GOT3 (cell line): ENCODE measurements at places on chromosomes 5 and 9.

GRCh38 chr5:34977934-34978613 is 48.7 kb downstream of the DNAJC21 start:
- no peak for DNase-seq

DNA sequence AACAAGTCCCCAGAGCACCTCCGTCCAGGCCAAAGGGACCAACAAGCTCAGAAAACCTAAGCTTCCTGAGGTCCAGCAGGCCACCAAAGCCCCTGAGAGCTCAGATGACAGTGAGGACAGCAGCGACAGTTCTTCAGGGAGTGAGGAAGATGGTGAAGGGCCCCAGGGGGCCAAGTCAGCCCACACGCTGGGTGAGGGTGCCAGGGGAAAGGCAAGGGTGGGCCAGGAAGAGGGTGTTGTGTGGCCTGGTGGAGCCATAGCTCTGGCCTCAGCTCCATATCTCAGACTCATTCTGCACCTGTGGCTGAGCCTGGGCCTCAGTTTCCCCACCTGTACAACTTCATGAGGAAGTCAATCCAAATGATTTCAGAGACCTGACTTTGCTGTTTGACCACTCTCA is 20.7 kb downstream of the CD74 start:
- no peak for DNase-seq

- DNase-seq, result no peak
Observed at GRCh38 chr9:76665458-76665857, 98.8 kb upstream of the PCA3 start.

- no peak for DNase-seq
Observed at GRCh38 chr9:107929443-107929842, 439.9 kb upstream of the KLF4 start.

GRCh38 chr9:109893241-109893640 is 113.2 kb downstream of the PALM2AKAP2 start:
- DNase-seq, result no peak

DNA sequence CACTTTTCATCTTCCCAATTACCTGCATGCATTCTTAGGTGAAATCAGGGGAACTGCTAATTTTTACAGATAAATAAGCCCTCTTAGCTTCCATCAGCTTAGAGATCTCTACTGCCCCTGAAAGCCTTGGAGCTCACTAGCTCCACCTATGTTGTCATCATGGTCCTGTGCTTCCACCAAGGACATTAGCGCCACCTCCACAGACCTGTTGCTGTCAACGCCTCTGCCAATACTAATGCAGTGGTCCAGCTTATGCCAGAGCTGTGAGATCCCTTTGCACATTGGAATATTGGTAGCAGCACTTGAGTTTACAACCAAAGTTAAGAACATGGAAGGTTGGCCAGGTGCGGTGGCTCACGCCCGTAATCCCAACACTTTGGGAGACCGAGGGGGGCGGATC is 7.7 kb upstream of the SHISAL2B start:
- DNase-seq, result no peak

- no peak for DNase-seq
Observed at GRCh38 chr5:56605231-56605630, 210.1 kb upstream of the MAP3K1 start.

DNA sequence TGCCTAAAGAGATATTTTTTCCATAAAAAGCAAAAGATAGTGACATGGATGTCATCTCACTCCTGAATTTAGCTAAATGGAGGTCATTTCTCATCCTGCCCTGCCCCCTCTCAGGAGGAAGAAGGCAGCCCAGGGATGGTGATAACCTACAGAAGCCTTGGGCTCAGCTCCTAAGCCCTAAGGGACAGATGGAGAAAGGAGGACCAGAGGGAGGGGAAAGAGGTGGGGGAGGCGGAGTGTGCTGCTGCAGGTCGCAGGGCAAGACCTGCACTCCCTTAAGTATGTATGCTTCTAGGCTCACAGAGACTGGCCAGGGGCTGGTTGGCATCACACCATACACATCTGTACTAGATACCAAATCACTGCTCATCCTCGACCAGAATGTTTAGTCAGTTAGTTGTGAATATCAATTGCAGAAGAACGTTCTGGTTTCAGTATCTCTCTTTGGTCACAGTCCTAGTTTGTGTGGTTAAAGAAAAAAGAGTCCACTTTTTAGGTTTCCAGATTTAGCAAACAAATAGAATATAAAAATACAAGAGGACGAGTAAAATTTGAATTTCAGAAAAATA is 18.4 kb upstream of the CDKN2AIPNL start:
- DNase-seq, result no peak

DNA sequence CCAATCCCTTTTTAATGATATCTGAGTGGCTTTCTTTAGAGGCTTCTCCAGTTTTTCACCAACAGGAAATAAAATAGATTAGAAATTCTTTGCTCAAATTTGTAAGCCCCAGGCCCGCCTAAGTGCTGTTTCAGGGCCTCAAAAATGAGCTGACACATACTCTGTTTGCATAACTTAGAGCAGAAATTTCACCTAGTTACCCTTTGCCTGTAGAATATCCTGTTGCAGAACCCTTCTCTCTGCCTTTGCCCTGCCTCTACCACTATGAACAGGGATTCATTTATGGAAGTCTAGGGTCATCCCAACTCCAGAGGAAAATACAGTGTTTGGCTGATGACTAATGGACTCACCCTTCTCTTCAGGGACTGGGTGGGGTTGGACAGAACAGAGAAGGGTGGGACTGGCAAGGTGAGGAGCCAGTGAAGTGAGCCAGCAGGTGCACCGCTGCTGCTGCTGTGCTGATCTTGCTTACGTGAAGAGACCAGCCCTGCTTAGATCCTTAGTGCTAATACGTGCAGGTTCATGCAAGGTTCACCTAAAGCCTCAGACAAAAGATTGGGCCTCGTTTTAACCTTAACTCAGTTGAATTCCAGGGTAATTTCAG is 22.8 kb downstream of the OSTF1 start:
- DNase-seq, result no peak

DNA sequence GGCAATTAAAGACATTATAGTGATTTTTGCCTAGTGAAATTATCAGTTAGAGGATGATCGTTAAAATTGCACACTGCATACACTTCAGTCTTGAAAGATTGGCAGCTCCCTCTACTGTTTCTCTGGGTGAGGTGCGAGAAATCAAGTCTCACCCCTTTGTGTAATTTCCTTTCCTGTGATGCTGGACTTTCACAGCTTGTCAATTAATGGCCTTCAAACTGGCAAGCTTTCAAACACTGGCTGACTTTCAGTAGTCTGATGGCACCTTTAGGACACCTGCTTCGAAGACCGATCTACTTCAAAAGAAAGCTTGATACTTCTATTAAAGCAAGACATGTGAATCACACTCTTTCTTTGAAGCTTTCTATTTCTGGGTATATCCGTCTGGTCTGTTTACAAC is 706.7 kb upstream of the PTPRD start:
- DNase-seq, result no peak
